ENCODE measurements at places on chromosomes 3 and 15.

DNA sequence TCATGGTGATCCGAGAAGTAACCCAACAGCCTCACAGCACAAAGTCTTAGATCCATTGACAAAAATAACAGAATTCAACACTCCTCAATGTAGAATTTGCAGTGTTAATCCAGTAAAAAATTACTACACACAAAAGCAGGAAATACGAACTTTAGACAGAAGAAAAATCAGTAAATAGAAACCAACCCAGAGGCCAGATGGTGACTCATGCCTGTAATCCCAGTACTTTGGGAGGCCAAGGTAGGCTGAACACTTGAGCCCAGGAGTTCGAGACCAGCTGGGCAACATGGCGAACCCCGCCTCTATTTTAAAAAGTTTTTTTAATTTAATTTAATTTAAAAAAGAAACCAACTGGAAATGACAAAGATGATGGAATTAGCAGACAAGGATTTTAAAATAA lies 36.1 kb downstream of the SELENOT start:
- DNase-seq, result no peak

GRCh38 chr3:63876260-63876659 lies 12.6 kb downstream of the ATXN7 start:
- no peak for DNase-seq

DNA sequence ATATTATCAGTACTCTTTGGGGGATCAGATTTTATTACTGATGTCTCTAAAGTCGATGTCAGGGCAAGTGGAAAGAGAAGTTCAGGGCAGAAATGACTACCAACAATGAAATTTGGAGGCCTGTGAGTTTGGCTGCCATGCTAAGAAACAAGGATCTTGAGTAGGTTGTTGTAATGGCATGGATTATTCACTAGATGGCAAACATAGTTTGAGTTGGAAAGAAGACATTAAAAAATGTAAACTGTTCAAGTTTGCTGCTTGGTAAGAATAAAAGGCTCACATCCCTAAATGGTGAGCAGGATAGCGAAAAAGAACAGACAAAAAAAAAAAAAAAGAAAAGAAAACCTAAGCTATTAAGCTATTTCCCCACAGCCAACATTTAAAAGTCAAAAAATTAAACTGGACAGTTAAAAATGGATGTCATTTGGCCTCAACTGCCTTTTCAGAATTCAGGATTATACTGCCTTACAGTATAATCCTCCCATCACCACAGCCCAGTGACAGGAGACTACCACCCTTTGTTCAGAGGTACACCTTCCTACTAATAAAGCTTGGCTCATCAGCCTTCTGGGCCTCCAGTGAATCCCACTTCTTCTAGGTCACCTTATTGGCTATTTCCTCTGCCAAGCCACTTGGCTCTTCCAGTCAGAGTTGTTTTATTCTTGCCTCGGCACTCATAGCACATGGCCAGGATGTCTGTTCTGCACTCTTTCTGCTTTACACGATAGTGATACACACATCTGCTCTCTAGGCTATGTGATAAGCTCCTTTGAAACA lies 163.7 kb downstream of the PLD1 start:
- DNase-seq, result no peak

- DNase-seq, result no peak
Observed at GRCh38 chr3:69762768-69763229, 23.5 kb downstream of the MITF start.

DNA sequence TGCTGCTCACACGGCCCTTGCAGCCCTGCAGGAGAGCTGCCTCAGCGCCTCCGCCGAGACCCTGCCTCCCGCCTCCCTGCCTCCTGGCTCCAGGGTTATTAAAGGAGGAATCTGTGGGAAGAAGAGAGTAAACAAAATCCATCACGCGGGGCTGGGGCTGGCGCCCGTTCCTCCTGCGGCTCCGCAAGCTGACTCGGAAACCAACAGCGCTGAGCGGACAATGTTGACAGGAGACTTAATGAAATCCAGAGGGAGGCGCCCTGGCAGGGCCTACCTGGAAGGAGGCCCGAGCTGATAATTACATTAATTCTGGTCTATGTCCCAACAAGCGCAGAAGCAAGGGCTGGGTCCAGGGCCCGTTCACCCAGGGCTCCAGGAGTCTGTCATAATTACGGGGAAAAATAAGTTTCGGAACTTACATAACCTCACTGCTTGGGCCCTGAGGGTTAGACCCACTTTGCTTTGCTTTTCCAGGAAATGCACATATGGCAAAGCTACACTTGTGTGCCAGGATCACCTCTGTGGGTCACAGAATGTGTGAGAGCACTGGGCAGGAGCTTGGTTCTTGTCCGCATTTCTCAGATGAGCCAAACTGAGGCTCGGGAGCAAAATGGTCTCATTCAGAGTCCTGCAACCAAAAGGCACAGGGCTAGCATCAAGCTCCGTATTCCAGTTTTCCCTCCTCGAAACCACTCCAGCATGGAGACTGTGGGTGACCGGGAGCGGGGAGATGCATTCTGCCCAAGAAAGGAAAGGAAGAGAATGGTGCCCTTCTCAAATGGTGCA lies 43.8 kb upstream of the SLC6A6 start:
- DNase-seq, result no peak

DNA sequence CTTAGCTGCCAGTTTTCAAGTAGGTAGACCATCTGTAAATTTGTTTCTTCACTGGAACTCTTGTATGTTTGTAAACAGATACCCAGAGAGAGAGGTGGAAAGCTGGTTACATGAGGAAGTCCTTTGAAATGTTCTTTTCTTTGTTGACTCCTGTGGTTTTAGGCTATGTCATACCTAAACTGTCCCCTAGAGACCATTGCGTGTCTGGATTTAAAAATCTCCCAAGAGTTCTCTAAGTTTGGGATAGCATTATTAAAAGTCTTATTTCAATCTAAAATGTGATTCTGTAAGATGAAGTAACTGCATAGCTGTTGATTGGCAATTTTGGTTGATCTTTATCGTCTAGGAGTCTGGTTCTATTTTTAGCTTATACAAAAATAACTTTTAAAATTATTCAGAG lies 127.2 kb downstream of the GHSR start:
- DNase-seq, result no peak

- no peak for DNase-seq
Observed at GRCh38 chr15:77901921-77902750, 175.4 kb downstream of the TBC1D2B start.

GRCh38 chr15:69325456-69325971 lies 26.8 kb downstream of the PAQR5 start:
- DNase-seq, result no peak

DNA sequence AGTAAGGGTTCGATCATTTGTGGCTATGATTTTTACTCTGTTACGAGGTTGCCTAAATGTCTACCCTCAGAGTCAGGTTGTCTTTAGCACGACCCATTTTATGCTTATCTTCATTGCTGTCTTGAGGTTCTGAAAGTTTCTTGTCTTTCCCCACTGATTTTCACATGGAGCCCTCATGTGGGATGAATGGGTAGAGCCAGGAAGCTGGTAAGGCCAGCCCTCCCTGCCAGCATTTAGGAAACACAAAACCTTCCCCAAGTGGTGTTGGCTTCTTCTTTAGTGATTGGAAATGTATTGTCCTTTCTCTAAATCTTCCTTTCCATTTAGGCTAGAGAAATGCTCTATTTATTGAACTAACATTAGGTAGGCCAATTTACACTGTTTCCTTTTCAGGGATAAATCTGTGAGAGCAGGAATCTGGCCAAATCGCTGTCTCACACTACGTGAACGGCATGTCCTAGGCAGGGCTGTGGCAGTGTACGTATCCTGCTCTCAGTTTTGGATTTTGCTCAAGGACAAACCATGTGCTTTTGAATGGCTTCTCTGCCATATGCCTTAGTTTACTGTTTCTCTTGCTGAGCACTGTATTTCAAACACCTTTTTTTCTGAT lies 43.7 kb downstream of the MYZAP start:
- no peak for DNase-seq

DNA sequence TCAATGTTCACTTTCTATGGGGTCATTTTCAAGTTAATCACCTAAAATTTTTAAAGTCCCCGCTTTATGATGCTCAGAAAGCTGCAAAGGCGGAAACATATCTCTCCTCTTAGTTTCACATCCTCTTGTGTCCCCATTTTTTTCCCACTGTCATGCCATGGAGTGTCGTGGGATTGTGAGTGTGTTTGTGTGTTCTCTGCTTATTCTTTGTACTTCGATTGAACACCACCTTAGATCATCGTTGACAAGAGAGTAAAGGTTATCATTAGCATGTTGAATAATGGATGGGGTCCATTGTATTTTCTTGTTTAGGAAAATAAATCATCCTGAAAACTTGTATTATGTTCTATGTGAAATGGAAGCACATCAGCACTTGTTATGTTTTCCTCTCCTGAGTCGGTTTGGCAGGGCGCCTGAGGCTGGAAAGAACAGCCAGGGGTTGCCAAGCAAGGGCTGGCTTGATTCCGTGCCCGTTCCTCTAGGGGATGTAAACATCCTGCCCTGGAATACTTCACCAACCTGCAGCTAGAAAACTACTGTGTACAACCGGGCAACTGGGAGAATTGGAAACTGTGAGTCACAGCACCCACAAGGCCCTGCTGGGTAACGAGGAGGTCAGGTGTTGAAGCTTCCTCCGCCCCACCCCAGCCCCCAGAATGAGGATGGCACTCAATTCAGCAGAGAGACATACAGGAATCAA lies 67.2 kb downstream of the EIF4E3 start:
- no peak for DNase-seq

DNA sequence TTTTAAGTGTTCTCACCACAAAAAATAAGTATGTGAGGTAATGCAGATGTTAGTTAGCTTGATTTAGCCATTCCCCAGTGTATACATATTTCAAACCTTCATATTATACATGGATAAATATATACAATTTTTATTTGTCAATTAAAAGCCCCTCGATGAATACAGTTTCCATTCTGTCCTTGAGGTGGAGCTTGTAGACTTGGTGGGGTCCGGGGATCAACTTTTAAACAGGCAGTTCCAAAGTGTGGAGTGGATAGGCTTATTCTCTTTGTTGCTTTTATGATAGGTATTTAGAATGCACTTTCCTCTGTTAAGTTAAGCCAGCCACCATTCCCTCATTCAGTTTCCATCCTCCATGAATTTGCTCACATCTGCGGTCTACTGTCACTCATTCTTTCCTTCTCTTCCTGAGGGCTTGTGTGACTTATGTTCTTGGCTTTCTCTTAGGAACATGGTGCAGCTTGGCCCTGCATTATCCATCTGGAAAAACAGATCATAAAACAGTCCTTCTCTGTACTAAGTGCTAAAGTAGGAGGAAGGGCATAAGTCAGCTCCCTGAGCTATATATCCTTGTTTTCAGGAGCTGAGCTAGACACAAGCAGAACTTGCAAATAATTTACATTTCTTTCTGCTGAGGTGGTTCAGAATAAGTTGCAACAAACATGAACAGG lies 149.1 kb downstream of the NFKBIZ start:
- DNase-seq, result no peak

- DNase-seq, result no peak
Observed at GRCh38 chr15:72342385-72342784, 22.4 kb upstream of the CELF6 start.

DNA sequence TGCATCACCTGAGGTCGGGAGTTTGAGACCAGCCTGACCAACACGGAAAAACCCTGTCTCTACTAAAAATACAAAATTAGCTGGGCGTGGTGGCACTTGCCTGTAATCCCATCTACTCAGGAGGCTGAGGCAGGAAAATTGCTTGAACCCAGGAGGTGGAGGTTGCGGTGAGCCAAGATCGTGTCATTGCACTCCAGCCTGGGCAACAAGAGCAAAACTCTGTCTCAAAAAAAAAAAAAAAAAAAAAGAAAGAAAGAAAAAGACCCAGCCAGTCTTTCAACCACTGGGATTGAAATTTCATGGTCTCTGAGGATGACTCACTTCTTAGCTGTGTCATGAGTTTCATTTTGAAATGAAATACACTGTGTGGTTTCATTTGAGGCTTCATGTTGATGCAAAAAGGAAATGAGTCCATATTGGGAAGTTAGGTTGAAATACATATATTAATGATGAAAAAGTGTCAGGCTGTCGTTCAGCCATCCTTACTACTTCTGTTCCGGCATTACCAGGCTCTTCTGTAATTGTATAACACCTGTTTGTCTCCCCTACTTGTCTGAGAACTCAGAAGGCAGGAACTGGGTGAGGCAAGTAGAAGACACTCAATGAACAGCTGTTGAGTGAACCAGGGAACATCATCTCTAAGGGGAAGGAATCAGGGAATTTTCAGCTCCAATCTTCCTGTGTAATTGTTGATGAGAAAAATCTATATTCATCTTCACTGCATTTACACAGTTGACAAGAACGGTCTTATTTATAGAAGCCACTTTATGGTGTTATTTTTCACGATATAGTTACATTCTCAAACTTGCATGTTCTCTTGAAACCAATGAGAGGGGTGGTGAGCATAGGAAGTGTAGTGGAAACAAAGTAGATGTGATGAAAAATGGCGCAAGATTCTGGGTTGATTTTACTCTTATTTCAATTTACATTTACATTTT lies 87.4 kb downstream of the NFKBIZ start:
- DNase-seq, result no peak

- no peak for DNase-seq
Observed at GRCh38 chr3:13526626-13526949, 22.3 kb upstream of the FBLN2 start.

DNA sequence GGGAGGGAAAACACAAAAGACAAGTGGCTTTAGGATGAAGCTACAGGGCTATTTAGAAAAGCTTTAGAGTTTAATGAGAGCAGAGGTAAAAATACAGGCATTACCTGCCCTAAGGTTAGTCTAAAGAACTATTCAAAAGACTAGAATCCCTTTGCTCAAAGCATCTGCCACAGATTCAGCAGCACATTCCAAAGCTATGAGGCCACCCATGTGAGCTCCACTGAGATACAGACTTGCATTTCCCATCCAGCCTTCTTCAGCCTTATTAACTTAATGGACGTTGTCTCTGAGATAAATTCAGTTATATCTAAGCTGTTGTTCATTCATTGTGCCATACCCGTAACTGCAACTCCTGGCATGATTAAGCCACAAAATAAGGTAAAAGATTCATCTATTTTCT lies 25.4 kb downstream of the CXCR6 start:
- no peak for DNase-seq

GRCh38 chr3:168612671-168613070 lies 516.9 kb upstream of the GOLIM4 start:
- no peak for DNase-seq

- no peak for DNase-seq
Observed at GRCh38 chr15:97959724-97960363, 659 bp upstream of the ARRDC4 start.

- no peak for DNase-seq
Observed at GRCh38 chr3:141840737-141841544, 35.5 kb upstream of the ATP1B3 start.

GRCh38 chr3:186511245-186511644 lies 32.9 kb downstream of the CRYGS start:
- no peak for DNase-seq

- DNase-seq, result no peak
Observed at GRCh38 chr3:106962993-106963392, 414.2 kb upstream of the CCDC54 start.
